Activated CD4-positive, alpha-beta T cell treated with anti-CD3 and anti-CD28 coated beads, Interleukin-2, amount 50 U/mL, for 24 hours (primary cell): ENCODE measurements at places on chromosomes 11 and 22.

DNA sequence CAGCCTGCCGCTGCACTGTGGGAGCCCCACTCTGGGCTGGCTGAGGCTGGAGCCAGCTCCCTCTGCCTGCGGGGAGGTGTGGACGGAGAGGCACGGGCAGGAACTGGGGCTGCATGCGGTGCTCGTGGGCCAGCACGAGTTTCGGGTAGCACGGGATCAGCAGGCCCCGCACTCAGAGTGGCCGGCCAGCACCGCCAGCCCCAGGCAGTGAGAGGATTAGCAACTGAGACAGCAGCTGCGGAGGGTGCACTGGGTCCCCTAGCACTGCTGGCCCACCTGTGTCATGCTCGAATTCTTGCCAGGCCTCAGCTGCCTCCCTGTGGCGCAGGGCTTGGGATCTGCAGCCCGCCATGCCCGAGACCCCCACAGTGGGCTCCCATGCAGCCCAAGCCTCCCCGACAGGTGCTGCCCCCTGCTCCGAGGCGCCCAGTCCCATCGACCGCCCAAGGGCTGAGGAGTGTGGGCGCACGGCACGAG, 24.0 kb upstream of the OR5B21 start:
- DNase-seq: no peak

DNA sequence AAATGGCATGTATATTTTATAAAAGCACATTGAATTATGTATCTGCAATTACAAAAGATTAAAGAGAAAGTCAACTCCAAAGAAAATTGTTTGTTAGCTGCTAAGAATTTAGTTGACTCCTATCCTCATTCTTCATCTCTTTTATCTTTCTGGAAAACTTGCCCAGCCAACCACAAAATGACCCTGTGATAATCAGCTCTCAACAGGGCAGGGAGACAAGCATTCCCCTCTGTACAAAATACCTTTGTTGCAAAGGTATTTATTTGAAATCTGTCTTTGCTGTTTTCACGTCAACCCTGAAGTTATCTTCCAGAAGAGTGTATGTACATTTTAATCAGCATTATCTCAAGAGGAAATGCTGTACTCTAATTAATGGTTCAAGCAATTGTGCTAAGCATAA, 191.1 kb upstream of the DDI1 start:
- no peak for DNase-seq

- no peak for DNase-seq
These were observed 615.5 kb downstream of the NTM start for GRCh38 chr11:131985846-131986301.

- DNase-seq: no peak
These were observed 8.3 kb downstream of the PRR5L start for GRCh38 chr11:36304351-36304750.

- no peak for DNase-seq
These were observed 162.8 kb downstream of the ST3GAL4 start for GRCh38 chr11:126518071-126518971.

DNA sequence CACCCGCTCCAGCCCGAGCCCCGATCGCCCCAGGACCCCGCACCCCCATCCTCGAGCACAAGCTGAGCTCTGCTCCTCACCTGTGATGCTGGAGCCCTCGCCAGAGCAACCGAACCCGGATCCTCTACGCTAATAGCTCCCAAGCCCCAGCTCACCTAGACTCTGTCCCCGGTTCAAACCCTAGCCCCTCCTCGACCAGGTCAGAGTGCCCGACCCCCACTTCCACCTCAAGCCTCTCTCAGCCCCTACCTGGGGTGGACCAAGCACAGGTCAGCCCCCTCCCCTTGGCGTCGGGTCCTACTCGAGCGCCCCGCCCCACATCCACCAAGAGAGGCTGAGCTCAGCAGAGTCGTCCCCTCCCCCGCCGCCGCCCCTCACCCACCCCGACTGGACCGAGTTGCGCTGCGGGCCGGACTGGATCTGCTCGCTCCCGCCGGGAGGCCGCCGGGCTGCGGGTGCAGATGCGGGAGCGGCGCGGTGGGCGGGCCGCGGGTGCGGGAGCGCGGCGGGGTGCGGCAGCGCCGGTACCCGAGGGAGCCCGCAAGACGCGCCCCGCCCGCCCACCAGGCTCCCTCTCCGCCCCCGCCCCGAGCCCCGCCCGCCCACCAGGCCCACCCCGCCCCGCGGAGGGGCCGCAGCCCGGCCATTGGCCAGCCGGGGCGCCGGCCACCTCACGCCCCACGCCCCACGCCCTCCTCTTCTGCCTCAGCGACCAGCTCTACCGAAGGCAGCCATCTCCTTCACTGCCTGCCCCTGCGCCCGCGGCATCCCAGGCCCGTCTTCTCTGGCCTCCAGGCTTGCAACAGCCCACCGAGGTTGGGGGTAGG, 577 bp upstream of the DKK3 start:
- DNase-seq: no peak

DNA sequence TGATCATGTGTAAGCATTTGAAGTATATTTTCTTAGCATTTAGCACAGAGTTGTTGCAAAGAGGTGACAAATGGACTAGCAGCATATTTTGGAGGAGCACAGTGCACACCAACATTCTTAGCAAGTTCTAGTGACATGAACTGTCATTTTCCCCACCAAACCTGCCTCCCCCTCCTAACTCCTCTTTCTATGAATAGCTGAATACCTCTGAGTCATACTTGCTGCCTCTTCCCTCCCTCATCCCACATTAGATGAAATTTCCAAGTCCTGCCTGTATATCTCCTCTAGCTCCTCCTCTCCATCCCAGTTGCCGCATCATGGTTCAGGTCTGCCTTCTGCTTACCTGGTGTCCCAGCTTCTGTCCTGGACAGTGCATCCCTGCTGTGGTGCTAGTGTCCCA, 7.2 kb downstream of the OSBP2 start:
- DNase-seq: no peak

GRCh38 chr11:132904091-132904490, 628.2 kb downstream of the OPCML start:
- no peak for DNase-seq

- no peak for DNase-seq
These were observed 309.4 kb upstream of the ZC3H12C start for GRCh38 chr11:109783840-109784239.

DNA sequence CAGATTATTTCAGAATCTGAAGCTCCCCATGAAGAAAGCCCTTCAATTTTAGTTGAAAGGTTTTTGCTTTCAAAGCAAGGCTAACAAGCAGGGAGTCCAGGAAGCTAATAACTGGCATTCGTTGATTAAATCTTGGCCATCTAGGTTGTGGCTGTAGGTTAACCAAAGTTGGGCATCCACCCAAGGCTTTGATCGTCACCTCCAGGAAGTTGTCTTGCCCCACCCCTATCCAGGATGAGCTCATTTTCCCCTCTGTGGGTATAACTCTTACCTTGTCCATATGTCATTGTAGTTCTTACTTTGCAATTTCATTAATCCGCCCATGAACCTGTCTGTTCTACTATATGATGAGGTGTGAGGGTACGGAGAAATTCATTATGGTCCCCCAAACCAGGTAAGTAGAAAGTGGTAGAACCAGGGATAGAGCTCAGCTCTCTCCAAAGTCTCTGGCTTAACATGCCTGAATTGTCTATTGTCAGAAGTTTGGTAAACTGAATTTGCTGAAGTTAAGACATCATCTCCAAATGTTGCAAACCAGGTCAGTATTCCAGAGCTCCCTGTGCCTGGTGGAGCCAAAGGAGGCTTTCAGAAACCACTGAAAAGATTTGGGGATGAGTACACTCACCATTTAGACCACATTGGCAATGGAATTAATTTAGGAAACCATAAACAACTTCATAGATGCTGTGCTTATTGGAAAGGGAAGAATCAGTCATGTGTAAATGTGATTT, 97.1 kb downstream of the CD44 start:
- DNase-seq: no peak

- DNase-seq: no peak
These were observed 216.1 kb downstream of the CASP12 start for GRCh38 chr11:104682206-104682605.

GRCh38 chr11:31720671-31721365, 90.3 kb downstream of the PAX6 start:
- DNase-seq: no peak

DNA sequence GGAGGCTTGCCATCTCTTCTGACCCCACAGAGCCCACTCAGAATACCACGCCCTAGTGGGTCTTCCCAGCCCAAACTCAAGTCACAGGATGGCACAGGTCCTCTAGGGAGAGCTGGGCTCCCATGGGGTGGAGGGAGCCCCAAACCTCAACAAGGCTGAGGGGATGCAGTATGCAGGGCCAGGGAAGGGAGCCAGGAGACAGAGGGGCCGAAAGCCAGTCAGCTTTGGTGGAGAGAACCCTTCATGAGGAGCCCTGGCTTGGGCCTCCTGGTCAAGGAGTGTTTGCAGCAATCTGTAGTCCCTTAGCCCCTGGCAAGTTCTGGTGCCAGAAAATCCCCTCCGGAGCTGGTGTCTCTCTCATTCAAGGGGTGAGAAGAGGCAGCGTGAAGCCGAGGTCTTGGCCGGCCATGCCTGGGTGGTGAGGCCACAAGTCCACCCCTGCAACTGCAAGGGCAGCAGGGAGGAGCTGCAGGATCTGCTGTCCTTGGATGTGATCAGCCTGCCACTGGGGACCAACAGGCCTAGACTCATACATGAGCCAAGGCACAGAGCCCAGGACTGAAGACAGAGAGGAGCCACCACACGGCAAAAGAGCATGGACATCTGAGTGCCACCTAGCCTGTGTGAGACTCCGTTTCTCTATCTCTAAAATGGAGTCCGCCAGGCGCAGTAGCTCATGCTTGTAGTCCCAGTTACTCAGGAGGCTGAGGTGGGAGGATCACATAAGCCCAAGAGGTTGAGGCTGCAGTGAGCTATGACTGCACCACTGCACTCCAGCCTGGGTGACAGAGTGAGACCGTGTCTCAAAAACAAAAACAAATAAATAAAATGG, 24.1 kb downstream of the NEAT1 start:
- no peak for DNase-seq

DNA sequence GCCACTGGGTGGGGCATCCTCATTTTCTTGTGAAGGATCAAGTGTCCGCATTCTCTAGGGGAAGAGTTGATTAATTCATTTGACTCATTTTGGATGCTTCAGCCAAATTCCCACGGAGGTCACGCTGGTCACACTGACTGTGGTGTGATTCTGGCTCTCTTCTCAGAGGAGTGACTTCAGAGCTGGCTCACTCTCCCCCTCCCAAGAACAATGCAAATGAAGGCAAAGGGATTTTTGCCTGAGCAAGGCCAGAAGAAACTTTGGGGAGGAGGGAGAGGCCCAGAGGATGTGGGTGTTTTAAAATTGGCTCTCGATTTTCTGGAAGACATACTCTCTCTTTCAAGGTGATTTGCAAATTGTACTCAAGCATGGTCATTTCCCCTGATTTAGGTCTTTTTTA, 51.1 kb upstream of the LMO2 start:
- no peak for DNase-seq

DNA sequence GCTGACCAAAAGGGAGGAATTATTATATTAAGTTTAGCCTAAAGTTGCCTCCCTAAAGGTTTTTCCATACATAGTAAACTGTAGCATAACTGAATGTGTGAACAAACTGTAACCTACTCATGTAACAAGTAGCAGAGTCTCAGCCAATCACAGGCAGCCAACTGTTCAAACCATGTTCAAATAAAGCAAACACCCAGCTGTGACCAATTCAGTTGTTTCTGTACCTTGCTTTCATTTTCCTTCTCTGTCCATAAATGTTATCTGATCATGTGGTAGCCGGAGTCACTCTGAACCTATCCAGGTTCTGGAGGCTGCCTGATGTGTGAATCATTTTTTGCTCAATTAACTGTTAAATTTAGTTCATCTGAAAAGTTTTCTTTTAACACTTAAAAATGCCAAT, 373.5 kb downstream of the GUCY1A2 start:
- no peak for DNase-seq

DNA sequence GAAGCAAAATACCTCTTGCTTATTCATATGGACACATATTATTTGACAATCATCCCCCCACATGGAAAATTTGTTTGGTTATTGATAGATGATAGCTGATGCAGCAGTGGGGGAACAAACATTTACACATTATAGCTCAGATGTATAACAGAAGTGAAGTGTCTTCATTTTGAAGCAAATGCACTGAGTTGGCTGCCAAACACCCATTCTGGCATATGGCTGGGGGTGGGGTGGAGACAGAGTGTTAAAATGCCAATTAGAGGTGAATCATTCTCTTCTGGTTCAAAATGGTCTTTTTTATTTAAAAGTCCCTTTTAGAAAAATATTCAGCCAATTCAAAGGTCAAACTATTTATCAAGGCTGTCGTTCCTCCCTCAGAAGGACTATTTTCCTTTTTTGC, 157.3 kb upstream of the TRPC6 start:
- no peak for DNase-seq

GRCh38 chr22:43878831-43879550, 12.8 kb downstream of the PNPLA5 start:
- no peak for DNase-seq

DNA sequence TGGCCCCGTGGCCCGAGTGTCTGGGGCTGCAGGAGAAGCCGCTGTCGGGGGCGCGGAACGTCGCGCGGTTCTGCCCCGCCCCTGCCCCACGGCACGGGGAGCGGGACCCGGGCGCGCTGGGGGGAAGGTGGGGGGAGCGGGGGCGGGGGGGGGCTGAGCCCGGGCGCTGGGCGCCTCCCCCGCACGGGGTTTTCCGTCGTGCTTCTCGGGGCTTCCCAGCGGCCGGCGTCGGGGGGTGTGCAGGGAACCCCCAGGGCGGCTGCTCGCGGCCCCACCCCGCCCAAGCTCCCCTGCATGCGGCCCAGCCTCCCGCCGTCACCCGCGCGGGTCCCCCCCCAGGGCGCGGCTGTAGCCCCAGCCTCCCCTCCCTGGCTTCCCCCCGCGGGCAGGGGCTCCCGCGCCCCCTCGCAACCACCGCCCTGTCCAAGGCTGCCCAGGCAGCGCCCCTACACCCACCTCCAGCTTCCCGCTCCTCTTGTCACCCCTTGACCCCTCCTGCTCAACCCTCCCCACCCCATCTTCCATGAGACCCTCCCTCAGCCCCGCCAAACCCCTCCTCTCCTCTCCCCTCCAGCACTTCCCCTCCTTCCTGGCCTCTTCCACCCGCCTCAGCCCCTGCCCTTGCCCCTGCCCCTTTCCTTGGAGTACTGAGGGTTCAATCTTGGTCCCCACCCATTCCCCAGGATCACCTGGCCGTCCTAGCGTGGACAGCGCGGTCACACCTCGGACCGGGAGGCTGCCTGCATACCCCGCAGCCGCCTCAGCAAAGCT, 1.7 kb downstream of the IL17REL start:
- DNase-seq: no peak

DNA sequence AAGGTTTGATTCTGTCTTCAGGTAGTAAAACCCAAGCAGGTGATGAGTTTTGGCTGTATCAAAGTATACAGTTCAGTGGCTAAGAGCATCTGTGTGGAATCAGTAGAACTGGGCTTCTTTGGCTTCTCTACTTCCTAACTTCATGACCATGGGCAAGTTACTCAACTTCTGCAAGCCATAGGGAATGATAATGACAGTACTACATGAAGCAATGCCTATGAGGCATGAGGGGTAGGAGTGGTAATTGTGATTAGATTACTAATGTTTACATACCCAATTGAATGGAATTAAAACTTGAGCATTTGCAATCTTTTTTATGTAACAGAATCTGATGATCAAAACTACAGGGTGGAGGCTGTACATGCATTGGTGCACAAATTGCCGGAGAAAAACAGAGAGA, 164.3 kb downstream of the PGR start:
- no peak for DNase-seq

- DNase-seq: no peak
These were observed 21.0 kb upstream of the HTATIP2 start for GRCh38 chr11:20342347-20343141.
